ENCODE measurements at places on chromosomes 5 and 9.

- peak; percentile 37 for DNase-seq
Measured at GRCh38 chr5:95530416-95530815, 24.4 kb downstream of the SKIC3 start.

DNA sequence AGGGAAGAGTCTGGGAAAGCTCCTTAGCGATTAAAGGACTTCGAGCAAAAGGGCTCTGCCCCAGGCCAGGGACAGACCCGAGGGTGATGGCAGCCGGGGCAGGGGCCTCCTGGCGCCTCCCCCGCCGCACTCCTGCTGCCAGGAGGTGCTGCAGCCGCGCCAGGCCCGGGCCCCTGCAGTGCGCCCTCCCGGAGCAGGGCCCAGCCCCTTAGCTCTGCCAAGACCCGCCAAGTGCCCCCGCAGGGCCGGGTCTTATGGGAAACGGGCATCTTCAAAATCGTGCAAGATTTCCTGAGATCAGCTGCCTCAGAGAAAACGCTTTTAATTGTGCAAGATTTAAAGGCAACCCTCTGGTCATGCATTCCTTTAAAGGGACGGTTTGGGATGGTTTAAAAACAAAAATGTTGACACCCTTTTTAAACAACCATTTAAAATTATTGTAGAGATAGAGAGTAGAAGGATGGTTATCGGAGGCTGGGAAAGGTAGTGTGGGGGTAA, 52.4 kb downstream of the CDC14B start:
- no peak for DNase-seq

DNA sequence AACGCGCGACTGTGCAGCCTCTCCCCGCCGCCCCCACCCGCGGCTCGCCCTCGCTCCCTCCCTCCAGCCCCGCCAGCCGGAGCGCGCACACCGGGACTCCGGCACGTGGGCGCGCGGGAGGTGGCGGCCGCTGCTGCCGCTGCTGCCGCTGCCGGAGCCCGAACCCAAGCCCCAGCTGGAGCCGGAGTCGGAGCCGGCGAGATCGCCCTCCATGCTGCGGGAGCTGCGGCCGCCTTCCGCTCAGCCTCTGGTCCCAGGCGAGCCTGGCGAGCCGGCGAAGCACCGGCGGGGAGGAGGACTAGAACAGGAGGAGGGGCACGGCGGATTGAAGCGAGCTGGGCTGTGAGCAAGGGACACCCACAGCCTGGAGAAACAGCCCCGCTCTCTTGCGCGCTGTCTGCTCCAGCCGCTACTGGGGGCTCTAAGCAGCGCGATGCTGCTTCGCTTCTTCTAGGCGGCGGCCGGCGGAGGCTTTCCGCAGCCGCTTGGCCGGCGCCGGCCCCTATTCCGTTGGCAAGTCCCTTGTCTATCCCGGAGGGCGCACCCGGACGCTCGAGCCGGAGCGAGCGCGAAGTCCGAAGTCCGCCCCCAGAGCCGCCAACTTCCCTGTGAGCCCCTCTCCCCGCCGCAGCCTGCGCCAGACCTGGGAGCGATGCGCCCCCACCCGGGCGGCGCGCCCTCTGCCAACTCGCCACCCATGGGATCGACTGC, 598.7 kb upstream of the SGCD start:
- peak; percentile 80 for DNase-seq

DNA sequence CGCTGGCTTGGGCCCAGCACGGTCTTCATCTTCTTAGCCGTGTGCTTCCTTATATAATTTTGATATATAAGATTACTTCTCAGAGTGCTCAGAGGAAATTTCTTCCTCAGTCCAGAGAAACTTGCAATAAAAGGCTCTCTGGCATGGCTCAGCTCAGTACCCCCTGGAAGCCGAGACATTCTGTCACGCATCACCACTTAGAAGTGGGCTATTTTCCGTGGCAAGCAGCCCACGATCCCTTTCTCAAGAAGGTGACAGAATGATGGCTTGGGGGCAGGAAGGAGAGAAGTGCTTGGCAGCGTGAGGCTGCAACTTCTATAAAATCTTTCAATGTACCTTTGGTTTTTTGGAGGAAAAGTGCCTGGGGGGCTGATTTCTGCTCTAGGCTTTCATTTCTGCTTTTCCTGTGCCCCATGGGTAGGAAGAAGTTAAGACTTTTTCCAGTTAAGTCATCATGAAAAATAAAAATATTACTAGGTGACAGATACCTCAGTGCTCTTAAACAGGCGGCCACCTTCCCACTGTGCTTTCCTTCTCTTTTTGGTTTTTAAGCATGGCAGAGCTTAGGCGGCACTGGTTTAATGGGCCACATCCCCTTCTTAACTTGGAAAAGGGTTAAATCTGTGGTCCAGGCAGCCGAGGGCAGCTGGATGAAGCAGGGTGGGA, 104.6 kb downstream of the MVB12B start:
- DNase-seq = no peak

DNA sequence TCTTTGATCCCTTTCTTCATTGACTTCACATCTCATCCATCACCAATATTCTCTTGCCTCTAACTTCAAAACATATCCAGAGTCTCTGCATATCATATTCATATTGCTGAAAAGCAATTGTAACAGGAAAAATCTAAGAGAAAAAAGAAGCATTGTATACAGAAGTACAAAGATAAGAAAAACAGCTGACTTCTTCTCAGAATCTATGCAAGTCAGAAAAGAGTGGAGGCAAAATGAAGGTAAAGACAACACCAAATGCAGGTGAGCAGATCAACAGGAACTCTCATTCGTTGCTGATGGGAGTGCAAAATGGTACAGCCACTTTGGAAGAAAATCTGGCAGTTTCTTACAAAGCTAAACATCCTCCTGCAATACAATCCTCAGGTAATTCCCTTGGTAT, 155.6 kb downstream of the PHF2 start:
- no peak for DNase-seq

GRCh38 chr5:73188764-73189531, 16.0 kb downstream of the TMEM174 start:
- DNase-seq = peak; percentile 32

DNA sequence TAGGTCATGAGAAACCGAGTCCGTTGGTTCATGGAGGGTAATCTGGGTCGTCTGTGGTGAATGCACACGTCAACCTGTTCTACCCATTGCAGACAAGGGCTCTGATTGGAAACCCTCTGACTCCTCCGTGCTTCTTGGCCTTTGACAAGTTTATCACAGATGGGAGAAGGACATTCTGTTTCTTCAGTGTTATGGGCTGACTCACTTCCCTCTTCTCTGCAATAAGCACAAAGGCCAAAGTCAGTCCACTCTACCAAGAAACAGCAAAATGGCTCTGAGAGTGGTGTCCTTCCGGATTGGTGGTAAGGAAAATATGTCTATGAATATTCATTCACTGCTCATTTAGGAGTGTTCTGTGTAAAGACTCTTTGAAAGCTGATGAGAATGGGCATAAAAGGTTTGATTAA, 89.3 kb downstream of the FEM1C start:
- peak; percentile 70 for DNase-seq

GRCh38 chr9:74245866-74246497, 251.2 kb upstream of the RORB start:
- DNase-seq = no peak

GRCh38 chr5:35415309-35415708, 185.0 kb upstream of the PRLR start:
- DNase-seq = no peak

- no peak for DNase-seq
Measured at GRCh38 chr5:10474521-10475075, 32.9 kb downstream of the ROPN1L start.

GRCh38 chr9:121557581-121558447, 58.2 kb upstream of the GGTA1 start:
- DNase-seq = peak; percentile 95

GRCh38 chr5:68345171-68345570, 129.6 kb downstream of the PIK3R1 start:
- DNase-seq = no peak

GRCh38 chr5:133932441-133933168, 35.8 kb downstream of the C5orf15 start:
- DNase-seq = no peak

- DNase-seq = peak; percentile 38
Measured at GRCh38 chr5:36599986-36600779, 6.2 kb upstream of the SLC1A3 start.

DNA sequence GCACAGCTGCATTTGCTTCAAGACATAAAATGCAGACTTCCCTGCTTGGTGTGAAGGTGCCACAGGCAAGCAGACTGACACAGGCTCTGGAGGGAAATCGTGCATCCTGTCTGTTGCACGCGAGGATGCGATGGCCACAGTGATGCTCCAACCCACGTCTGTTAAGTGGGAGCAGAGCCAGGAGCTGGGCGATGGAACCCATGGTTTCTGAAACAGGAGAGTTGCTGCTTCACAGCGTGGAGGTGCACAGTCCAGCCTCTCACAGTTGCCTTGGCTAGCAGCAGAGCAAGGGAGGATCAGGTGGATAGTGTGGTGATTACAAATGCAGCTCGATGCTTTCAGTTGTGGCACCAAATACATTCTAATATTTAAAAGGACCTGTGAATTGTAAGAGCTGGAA, 108.8 kb downstream of the TENT4A start:
- no peak for DNase-seq

DNA sequence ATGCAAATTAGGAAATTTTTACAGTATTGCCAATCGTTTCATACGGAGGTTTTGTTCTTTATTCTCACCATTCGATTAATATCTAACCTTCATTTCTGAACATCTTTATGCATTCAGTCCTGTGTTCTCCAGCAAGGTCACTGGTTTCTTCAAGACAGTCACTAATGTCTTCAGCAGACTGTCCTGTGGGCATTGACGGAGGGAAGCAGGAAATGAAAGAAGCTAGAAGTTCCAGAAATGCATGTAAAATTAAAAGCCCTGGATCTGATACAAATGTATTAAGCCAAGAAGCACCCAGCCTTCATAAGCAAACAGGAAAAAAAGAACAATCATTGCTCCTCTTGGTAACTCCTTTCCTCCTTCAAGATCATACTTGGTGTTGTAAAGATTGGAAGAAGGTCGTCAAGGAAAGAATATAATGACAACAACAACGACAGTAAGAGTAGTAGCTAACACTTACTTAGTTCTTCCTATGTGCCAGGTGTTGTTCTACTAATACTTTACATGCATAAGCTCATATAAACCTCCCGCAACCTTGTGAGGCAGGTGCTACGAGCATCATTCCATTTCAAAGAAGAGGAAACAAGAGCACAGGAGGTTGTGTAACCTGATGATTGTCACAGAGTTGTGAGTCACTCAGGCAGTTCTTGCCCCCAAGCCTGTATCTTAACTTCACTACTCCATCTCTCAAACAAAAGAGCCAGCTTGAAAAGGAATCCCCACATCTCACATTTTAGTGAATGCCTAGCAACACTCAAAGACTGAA, 59.9 kb upstream of the CER1 start:
- DNase-seq = no peak

GRCh38 chr5:478369-478981, 35.5 kb downstream of the EXOC3 start:
- DNase-seq = no peak

- DNase-seq = no peak
Measured at GRCh38 chr5:76704131-76704663, 11.7 kb upstream of the F2R start.

DNA sequence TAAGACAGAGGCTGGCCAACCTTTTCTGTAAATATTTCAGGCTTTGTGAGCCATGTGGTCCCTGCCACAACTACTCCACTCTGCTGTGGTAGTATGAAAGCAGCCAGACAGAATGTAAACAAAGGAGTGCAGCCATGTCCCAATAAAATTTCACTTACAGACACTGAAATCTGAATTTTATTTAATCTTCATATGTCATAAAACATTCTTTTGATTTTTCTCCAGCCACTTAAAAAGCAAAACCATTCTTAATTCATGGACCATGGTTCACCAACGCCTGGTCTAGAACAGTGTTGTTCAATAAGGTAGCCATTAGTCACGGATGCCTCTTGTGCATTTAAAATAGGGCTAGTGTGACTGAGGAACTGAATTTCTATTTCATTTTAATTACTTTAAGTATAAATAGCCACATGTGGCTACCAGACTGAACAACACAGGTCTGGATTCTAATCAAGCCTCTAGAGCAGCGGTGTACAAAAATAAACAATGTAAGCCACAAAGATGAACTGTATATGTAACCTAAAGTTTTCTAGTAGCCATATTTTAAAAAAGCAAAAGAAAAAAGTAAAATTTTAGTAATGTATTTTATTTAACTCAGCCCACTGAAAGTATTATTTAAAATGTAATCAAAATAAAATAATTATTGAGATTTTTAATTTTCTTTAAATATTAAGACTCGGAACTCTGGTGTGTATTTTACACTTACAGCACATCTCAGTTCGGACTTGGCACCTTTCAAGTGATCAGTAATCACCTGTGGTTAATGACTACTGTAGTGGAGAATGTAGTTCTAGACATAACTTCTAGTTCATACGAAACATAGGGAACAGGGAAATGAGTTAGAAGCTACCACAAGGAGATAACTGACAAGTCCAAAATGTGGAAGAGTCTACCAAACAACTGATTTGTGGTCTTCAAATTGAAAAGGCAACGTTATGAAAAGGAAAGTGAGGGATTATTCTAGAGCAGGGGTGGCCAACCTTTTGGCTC, 14.3 kb downstream of the GEMIN5 start:
- DNase-seq = peak; percentile 56

- DNase-seq = no peak
Measured at GRCh38 chr9:86836797-86837196, 110.5 kb downstream of the GAS1 start.

DNA sequence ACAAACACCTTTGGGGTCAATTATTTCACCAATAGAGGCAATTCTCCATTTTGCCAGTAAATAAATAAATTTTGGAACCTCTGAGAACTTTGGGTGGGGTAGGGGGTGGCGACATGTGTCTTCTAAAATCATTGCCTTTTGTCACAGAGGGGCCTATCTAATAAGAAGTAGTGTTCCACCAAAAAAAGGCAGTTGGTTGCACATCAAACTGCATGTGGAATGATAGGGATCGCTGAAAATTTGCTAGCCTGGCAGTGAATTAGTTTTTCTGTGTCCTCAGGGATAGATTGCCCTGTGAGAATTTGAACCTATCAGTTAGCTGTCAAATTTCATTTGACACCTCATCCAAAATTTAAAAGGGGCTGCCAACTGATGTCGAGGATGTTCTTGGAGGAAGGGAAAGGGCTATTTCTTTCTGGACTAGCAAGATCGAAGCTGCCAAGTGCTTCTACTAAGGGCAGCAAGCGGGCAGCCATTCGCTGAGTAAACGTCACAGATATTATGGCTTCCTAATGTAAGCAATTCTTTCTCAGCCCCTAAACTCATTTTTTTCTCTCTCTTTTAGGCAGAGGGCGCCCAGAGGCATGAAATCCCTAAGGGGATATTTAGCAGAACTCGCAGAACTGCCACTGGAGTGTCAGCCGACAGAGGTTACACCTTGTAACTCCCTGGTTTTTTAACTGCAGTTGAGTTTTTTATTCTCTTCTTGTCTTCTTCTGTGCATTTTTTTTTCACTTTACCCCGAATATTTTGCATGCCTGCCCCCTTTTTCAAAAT, 2208.1 kb upstream of the WWC1 start:
- no peak for DNase-seq

Measured in astrocyte of the hippocampus (primary cell).